ENCODE measurements at places on chromosomes 4 and X.

- DNase-seq, result no peak
These were observed 49.0 kb downstream of the CD99L2 start for GRCh38 chrX:150849486-150849885.

- no peak for DNase-seq
These were observed 56.8 kb downstream of the ZFYVE28 start for GRCh38 chr4:2361366-2362265.

GRCh38 chr4:53538756-53539155 lies 52.5 kb downstream of the LNX1 start:
- no peak for DNase-seq

GRCh38 chr4:145044341-145044740 lies 53.7 kb downstream of the ANAPC10 start:
- DNase-seq, result no peak

DNA sequence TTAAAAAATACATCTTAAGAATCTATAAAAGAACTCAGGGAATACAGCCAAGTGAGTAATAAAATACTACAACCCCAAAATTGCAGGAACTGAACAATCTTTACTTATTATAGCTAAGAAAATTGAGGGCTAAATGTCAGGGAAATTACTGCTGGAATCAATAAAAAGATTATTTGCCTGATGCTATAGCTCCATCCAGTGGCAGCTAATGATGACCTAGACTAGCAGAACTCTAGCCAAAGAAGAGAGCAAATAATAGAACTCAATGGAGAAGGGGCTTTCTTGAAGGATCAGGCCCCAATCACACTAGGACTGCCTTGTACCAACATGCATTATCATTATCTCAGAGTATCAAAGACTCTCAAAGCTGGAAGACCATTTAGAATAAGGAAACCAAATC lies 85.0 kb upstream of the FAM241A start:
- DNase-seq, result no peak

GRCh38 chr4:15992167-15992485 lies 29.2 kb upstream of the FGFBP2 start:
- no peak for DNase-seq

Measured in stimulated activated CD8-positive, alpha-beta memory T cell treated with anti-CD3 and anti-CD28 coated beads, Interleukin-15, amount 100 ng/mL, for 1 hour (primary cell).